ENCODE measurements at places on chromosomes 12 and 14.

DNA sequence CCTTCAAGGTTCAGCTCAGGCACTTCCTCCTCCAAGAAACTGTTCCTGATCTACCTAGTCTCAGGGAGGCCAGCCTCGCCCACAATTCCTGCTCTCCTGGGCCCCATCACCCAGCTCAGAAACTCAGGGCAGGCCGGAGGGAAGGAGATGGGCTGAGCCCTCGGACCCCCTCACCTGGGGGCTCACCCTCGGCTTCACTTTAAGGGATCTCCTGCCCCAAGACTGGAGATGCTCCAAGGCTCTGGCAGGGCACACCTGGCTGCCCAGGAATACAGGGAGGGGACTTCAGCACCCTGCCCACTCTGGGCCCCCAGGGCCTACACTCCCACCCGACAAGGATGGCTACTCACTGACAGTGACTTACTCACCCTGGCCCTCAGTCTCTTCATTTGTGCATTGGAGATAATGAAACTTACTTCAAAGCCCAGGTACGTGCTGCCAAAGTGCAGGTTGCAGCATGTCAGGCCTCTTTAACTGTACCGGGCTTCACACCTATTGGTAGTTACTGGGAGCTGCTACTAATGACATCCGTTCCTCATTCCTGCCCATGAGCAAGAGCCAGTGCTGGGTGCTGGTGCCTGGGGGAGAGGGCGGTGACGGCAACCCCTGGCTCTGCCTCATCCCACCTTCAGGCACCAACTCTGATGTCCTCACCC, 21.0 kb upstream of the PPP1R13B start:
- DNase-seq = no peak

- DNase-seq = no peak
These were observed 97.9 kb upstream of the USP44 start for GRCh38 chr12:95648990-95649791.

- DNase-seq = no peak
These were observed 66.1 kb downstream of the DYRK2 start for GRCh38 chr12:67714648-67715047.

DNA sequence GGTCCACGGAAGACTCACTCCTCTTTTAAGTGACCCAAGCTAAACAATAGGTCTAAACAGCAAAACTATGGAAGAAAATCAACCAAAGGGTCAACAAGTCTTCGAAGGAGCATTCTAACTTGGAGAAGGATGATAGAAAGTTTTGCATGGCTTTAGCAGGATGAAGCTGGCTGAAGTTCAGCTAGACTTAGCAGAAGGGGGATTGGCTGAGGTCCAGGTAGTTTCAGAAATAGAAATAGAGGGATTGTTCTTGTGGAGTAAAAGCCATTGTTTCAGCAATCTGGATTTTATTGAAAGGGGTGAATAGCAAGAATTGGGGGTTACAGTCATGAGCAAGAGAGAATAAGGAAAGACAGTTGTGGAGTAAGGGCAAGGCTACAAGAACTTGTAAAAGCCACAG, 84.7 kb upstream of the TSPAN8 start:
- no peak for DNase-seq

GRCh38 chr12:66500841-66501240, 178.0 kb downstream of the GRIP1 start:
- DNase-seq = no peak
